T follicular helper cell (primary cell): ENCODE measurements at places on chromosomes 7 and 10.

DNA sequence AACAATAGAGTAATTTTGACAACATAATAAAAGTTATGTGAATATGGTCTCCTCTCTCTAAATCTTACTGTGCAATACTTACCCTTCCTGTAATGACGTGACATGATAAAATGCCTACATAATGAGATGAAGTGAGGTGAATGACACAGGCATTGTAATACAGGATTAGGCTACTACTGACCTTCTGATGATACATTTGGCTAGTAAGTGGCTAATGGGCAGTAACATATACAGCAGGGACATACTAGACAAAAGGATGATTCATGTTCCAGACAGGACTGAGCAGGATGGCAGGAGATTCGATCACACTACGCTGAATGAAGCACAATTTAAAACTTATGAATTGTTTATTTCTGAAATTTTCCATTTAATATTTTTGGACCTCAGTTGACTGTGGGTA is 4.7 kb downstream of the C10orf88 start:
- DNase-seq: no peak

DNA sequence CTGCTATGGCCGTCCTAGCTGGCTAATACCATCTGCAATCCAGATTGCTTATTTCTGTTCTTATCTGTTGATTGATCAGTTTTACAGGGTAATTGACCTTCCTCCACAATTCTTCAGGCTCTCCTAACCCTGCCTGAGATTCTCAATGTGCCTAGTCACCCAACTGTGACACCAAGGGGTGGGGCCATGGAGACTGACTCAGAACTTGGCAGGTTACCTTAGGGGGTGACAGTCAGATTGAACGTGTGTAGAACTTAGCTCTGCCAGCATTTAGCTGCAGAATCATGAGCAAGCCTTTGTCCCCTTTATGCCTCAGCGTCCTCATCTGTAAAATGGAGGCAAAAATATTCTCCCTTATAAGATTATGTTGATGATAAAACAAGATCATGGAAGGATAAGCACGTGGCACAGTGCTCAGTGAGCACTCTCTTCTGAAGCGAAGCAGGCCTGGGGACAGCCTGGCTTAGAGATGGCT is 19.1 kb upstream of the LEP start:
- no peak for DNase-seq

GRCh38 chr7:3655635-3656034 is 354.6 kb downstream of the SDK1 start:
- DNase-seq: no peak

- DNase-seq: no peak
Measured at GRCh38 chr7:99543081-99543671, 8.7 kb downstream of the FAM200A start.

DNA sequence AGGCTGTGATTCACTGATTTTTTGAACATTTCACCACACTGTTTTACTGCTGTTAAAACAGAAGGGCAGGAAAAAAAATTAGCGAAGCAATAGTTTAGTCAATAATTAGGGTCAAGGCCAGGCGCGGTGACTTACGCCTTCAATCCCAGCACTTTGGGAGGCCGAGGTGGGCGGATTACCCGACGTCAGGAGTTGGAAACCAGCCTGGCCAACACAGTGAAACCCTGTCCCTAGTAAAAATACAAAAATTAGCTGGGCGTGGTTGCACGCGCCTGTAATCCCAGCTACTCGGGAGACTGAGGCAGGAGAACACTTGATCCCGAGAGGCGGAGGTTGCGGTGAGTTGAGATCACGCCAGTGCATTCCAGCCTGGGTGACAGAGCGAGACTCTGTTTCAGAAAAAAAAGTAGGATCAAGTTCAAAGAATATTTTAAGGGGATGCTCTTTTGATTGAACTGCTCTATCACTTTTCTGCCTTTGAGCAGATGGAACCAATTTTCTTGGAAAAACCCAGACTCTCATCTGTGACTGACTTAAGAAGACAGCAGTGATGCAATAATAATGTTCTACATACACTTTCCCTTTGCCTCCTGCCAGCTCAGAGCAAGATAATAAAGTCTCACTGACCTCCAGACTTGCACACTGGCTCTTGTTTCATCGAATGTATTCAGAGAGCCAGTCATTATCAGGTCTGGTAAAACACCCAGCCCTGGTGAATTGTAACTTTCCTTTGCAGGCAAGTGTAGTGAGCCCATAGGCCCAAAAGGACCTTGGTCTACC is 1.6 kb upstream of the PPA1 start:
- no peak for DNase-seq
